ENCODE measurements at places on chromosomes 13 and 19.

GRCh38 chr13:29956853-29957252 is 106.4 kb upstream of the UBL3 start:
- DNase-seq: no peak

GRCh38 chr19:18089726-18090125 is 3.0 kb upstream of the IL12RB1 start:
- no peak for DNase-seq

- DNase-seq: peak; percentile 69
Observed at GRCh38 chr13:110388108-110388943, 81.2 kb downstream of the COL4A2 start.

- no peak for DNase-seq
Observed at GRCh38 chr13:22112956-22113745, 442.3 kb downstream of the FGF9 start.

GRCh38 chr19:13981021-13981420 is 25.1 kb downstream of the RFX1 start:
- no peak for DNase-seq

DNA sequence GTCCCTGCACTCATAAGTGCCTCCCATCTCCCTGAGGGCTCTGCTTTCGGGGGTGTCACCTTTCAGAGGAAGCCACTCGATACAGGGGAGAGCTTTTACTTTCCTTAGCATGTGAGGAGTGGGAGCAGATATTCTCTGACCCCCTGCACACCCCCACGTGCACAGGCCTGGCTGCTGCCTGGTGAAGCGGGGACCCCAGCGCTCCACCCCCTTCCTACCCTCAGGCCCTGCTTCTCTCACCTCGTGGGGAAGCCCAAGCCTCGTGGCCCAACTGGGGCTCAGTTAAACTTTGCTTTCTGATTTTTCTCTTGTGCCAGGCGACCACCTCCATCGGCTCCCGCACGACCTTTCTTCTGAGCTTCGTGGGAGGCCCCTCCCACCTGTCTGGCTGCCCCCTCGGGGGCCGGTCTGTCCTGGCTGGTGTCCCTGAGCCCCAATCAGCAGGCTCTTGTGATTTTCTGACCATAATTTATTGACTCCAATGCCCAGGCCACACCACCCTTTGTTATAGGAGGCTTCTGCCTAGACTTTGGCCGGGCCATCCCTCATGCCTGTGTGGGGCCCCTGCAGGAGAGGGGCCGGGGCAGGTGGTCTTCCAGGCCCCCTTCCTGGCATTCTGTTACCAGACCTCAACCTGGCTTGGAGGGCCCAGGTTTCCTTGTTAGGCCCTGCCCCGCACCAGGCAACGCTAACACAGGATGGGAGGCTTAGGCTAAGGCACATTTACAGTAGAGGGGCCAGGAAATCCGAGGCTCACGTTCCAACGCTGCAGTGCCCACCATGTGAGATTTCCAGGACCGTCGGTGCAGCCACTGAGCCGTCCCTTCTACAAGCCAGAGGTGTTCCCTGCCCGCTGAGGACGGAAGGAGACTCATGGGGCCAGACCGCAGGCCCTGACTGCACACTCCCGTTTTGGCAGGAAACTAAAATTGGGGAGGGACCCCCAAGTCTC is 3.7 kb downstream of the TMED1 start:
- no peak for DNase-seq

- DNase-seq: no peak
Observed at GRCh38 chr13:30729801-30730200, 5.5 kb upstream of the ALOX5AP start.

DNA sequence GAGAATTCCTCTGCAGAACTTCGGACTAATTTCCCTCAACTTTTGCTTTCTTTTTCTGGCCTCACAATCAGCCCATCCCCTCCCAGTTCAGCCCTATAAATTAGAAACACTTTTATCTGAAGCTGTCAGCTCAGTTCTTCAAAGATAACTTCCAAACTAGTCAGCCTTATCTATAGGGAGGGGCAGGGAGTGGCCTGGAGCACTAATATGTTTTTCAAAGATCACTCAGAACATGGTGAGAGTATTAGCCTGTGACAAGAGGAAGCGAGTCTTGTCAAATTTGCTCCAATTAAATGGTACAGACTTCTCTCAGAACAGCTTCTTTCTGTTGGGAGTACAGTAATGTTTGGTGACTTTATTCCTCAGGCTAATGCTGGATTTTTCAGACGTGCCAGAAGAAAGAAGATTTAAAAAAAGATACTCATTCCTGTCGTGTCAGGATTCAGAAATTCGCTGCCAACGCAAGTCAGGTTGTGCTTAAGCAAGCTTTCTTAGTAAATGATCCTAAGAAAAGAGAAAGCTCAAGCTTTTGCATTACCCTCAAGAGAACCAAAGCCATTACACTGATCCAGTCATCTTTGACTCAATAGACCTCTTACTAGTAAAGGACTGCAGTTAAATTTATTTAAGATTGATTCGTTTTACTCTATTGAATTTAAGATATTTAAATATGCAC is 1033.6 kb downstream of the SLITRK5 start:
- no peak for DNase-seq

DNA sequence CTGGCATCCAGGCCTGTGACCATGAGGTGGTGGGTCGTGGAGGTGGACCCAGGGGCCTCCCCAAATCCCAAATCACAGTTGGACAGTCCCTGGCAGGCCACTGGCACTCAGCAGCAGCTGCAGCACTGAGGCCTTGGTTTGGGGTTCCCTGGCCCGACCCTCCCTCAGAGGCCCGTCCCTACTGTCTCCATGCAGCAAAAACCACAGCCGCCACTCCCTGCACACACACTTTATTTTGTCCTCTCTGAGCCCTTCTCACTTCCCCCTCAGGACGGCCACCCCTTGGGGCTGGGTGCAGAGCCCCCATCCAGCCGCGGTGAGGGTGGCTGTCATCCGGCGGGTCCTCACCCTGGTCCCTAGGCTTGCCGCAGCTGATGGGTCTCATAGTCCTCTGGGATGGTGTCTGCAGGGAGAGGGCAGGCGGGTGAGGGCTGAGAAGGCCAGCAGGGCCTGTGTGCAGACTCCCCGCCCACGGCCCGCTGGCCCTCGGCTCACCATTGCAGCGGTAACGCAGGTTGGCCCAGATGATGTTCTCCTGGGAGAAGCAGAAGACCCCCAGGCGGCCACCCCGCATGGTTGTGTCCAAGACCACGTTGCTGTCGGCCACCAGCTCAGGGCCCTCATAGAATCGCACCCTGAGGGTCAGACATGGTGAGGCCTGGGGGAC is 8.4 kb downstream of the COMP start:
- no peak for DNase-seq

- no peak for DNase-seq
Observed at GRCh38 chr19:45439190-45439568, 15.5 kb upstream of the ERCC1 start.

DNA sequence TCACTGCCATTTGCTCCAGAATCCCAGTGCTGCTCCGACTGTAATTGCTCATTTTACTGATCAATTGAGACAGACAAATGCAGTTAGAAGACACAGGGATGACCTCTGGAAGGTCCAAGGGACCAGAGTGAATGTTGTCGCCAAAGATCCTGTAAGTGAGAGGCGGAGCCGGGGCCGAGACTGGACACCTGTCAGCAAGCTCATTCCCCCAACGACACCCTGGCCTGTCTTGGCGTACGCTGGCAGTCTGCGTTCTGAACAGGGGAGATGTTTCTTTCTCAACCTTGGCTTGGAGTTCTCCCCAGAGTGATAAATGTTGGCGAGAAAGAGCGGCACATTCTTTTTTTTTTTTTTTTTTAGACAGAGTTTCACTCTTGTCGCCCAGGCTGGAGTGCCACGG is 24.2 kb downstream of the GADD45B start:
- no peak for DNase-seq

- DNase-seq: peak; percentile 53
Observed at GRCh38 chr13:47859165-47859564, 141.9 kb downstream of the SUCLA2 start.

- DNase-seq: no peak
Observed at GRCh38 chr19:30966486-30966885, 382.8 kb downstream of the TSHZ3 start.

DNA sequence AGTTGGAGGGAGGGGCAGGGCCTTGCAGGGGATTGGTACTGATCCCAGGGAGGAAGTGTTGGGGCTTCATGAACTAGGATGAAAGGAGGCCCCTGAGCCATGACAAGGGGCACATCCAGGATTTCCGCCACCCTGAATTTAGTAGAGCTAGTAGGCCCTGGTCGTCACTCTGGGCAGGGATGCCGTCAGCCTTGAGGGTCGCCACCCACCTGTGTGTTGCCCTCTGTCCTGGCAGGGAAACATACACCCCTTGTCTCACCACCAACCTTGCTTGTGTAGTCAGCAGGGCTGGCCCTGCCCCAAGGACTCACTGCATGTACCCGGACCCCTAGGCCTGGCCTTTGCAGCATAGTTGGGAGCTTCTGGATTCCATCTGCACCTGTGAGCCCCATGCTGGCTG is 9.4 kb upstream of the QTRT1 start:
- no peak for DNase-seq
